C1 segment of cervical spinal cord (tissue), 14 donors: ENCODE measurements at places on chromosomes 3 and 15.

- DNase-seq = no peak
Measured at GRCh38 chr3:109943181-109943580, 605.8 kb upstream of the DPPA4 start.

DNA sequence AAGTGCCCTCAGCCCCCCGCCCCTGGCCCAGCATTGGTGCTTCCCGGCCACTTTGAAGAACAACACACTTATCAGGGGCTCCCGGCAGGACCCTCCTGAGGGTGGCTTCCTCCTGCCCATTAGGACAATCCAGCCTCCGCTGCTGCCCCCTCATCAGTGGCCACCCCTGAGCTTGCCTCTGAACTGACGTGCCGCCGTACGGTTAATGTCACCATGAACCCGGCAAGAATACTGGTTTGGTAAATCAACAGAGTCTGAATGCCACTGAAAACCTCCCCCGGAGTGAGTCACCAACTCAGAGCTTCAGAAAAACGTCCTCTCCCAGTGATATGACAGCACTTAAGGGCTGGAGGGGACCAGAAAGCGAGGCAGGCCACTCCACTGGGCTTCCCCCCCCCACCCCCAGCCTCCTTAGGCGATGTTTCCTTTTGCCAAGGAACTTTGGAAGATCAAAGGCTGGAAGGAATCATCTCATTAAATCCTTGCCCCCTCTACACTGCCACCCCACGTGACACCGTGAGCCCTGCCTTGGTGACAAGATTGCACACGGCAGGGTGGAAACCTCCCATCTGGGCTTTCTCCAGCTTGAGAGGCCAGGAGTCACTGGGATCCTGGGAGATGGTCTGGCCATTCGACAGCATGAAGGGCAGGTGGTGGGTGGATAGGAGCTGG is 142.1 kb downstream of the NUP210 start:
- DNase-seq = no peak

GRCh38 chr3:47003461-47004368 is 24.2 kb downstream of the NBEAL2 start:
- no peak for DNase-seq

DNA sequence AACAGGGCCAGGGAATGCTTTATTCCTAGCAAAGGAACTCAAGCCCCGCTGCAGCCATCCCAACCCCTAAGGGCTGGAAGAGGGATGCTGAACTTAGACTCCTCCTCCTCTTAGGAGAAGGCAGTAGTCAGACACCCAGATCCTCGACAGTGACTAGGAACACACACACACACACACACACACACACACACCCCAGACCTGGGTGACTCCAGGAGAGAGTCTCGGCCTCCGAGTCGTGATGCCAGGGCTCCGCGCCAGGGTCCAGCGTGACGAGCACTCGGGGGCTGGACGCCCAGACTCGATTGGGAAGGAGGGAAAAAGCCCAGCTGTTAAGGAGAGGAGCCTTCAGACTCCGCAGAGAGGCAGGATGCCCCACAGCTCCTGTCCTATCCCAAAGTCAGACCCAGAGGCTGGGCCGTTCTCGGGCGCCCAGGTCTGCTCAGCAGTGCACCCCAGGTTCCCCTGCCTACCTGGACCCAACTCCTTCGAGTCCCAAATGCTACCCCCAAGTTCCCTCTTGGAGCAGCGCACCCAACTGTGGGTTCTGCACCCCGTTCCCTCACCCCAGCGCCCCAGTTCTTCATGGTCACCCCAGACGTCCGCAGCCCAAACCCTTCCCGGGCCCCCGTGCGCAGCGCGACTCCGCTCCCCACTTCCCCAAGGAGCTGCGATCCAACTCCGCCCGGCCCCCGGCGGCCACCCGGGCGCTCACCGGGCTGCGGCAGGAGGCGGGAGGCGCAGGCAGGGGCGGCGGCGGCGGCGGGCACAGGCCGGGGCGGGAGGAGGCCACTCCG is 421 bp downstream of the BMF start:
- DNase-seq = no peak

DNA sequence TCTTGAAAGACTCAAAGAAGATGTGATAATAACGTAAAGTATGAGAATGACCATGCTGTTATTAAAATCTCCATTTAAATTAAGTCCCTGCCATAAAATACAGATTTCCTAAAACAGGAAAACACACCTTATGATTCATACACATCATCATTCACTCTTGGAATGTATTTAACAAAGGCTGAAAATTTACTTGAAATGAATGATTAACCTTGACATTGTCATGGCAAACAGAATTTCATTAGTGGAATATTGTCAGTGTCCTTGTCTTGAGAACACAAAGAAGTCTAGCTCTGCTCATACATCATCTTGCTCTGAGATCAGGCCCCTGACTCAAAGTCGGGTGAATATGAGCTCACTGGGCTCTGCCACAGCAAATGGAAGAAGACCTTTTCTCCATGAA is 313.9 kb downstream of the FGF12 start:
- no peak for DNase-seq
